Stimulated activated CD8-positive, alpha-beta memory T cell treated with anti-CD3 and anti-CD28 coated beads, Interleukin-4, amount 100 ng/mL, for 4 hours (primary cell): ENCODE measurements at places on chromosomes 1 and 21.
A peak's percentile ranks its signal among the peaks of the same experiment; 100 is the strongest.

DNA sequence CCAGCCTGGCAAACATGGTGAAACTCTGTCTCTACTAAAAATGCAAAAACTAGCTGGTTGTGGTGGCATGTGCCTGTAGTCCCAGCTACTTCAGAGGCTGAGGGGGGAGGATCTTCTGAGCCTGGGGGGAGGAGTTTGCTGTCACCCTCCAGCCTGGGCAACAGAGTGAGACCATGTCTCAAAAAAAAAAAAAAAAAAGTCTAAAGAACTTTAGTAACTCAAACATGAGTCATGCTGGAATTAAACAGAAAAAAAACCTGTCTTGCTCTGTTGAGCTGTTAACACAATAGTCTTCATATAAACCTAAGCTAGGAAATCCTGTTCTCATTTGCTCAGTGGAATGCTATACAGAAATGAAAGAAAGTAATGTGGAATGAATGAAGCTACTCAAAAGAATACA is 16.7 kb upstream of the DISP1 start:
- DNase-seq = no peak

DNA sequence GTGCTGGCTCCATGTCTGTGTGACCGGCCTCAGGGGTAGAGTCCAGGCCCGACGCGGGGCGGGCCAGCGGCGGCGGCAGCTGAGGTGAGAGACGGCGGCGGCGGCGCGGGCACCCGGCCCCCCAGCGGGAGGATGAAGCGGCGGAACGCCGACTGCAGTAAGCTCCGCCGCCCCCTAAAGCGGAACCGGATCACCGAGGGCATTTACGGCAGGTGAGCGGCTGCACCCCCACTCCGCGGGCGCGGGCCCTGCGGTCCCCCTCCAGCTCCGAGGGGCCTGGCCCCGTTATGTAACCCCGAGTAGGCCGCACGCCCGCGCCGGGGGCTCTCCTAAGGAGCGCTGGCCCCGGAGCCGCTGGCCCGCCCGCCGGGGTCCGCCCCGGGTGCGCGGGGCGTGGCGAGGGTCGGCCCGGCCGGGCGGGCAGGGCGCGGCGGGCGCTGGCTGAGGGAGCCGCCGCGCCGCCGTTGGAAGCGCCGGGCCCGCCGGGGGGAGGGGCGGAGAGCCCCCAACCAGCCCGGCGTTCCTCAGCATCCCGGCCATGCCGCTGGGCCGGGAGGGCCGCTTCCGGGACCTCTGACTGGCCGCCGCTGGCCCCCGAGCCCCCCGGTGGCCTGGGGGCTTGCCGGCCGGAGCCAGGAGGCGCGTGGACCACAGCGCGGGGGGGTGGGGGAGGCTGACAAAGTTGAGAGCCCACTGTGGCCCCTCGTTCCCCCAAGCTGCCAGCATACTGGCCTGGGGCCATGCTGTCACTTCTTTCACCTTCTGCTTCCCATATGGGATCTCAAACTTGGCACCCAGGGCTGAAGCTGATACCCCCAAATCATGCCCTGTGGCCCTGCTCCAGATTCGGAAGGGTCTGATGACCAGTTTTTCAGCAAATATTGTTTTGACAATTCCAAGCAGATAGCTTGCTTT is 527 bp downstream of the MACO1 start:
- DNase-seq = no peak

- DNase-seq = no peak
Observed at GRCh38 chr21:31346256-31346821, 2.3 kb upstream of the TIAM1 start.

DNA sequence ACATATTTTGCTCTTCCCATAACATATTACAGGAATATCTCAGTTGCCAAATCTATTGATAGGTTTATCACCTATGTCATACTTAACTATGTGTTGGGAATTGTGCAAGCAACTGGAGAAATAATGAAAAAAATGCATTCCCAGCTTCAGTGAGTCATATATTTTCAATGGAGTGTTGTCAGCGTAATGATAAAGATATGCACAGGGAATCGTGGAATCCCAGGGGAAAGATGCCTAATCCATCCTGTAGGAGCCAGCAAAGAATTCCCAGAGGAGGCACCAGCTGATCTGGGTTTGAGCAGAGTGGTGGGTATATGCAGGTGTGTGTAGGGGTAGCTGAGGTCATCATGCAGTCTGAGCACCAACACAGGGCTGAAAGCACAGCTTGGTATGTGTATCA is 213.3 kb upstream of the DAB1 start:
- DNase-seq = no peak

DNA sequence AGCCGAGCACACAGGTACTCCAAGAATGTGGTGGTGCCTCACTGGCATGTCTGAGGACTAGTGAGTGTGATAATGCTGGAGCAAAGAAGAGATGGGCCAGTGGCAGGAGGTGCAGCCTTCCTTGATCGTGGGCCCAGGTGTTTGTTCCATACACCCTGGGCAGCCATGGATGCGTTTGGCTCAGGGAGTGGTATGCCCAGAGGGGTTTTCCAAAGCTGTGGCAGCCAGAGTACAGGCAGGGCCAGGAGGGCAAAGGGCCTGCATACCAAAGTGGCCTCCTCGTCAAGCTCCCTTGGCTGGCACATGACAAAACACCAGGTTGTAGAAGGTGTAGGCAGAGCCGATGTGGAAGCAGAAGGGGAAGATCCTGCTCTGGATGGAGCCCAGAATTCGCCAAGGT is 19.0 kb downstream of the PARS2 start:
- DNase-seq = no peak

DNA sequence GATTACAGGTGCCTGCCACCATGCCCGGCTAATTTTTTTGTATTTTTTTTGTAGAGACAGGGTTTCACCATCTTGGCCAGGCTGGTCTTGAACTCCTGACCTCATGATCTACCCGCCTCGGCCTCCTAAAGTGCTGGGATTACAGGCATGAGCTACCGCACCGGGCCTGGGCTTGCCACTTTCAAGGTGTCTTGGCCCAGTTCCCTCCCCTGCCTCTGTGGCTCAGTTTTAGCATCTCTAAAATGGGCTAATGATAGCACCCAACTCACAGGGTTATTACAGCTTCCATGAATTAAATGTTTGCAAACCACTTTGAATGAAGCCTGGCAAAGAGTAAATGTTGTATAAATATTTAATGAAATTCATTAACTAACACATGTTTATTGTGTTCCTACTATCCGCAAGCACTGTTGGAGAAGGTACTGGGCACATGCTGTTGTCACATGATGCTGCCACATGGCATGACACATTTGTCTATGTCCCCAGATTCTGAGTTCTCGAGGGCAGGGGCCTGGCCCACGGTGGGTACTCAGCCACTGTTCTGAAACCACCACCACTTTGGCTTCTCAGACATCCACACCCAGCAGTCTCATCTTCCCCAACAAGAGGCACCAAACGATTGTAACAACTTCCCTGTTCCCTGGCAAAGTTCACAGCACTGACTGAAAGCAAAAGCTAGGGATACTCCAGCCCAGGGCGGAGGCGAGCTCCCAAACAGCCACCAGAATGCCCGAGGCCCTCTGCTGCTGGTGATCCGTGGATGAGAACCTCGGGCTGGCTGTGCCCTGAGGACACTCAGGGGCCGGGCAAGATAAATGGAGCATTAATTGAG is 9.7 kb downstream of the IFFO2 start:
- DNase-seq = no peak

GRCh38 chr1:73144311-73144710 is 862.0 kb upstream of the NEGR1 start:
- no peak for DNase-seq

DNA sequence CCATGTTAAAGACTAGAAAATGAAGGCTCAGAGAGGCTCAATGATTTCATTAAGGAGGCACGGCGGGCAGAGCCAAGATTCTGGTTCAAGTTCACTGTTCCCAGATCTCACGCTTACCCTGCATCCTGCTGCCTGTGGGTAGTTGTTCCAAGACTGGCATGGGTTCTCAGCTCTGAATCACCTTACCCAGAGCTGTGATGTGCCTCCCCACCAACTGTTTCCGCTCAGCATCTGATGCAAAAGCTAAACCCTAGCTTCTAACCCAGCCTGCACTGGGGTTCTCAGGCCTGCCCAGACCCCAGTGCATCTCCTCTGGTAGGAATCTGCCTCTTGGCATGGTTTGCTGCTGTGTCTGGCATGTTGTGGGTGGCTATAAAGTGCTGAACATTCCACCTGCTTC is 11.8 kb downstream of the TNR start:
- DNase-seq = no peak

- DNase-seq = no peak
Observed at GRCh38 chr1:35931446-35932157, 697 bp downstream of the AGO3 start.

GRCh38 chr1:156523801-156524480 is 23.4 kb upstream of the MEF2D start:
- DNase-seq = no peak

GRCh38 chr1:7770997-7771822 is at the start of gene VAMP3:
TSS of gene VAMP3 (plus strand) at chr1:7771296. CDS start at chr1:7771384, 88 bp downstream.
- peak; percentile 77 for DNase-seq

DNA sequence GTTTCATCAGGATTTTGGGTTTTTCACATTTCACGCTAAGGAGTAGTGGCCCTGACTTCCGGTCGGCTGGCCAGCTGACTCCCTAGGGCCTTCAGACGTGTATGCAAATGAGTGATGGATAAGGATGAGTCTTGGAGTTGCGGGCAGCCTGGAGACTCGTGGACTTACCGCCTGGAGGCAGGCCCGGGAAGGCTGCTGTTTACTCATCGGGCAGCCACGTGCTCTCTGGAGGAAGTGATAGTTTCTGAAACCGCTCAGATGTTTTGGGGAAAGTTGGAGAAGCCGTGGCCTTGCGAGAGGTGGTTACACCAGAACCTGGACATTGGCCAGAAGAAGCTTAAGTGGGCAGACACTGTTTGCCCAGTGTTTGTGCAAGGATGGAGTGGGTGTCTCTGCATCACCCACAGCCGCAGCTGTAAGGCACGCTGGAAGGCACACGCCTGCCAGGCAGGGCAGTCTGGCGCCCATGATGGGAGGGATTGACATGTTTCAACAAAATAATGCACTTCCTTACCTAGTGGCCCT is 23.1 kb upstream of the TNFRSF1B start:
- no peak for DNase-seq

DNA sequence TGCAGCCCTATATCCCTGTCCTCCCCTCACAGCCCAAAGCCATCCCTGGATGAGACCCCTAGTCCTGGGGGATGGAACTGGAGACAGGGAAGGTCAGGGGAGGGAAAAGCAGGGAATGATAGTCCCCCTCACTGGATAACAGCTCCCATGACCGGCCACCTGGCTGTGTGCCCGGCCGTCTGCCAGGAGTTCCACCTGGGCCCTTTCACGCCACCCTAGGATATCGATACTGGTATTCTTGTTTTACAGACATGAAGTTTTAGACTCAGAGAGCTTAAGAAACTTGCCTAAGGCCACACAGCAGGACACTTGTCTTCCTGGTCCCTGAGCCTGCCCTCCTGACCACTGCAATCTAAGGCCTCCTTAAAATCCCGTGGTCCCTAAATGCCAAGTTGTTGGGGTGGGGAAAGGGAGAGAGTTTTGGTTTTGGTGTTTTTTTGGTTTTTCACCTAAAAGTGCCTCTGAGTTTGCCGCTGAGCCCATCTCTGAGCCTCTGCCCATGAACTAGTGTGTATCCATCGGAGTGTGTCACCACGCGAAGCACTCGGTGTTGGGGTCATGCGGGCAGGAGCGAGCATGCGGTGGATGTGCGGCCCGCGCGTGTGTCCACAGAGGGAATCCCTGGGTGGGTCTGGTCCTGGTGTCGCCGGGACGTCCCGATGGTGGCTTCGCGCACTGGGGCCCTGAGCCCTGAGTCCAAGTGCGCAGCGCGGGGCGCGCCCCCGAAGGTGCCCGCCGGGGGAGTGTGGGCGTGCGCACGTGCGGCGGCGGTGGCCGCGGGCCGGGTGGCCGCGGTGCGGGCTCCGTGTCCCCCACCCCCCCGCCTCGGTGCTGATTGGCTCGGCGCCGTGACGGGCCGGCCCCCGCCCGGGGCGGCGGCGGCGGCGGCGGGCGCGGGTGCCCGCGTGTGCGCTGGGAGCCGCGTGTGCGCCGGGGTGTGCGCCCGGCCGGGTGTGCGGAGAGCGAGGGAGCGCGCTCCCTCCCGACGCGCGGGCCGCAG is at the start of gene EPHA8:
EPHA8 (plus strand) TSS at position 906 of the 1,000 bp plus-strand sequence. CDS start 147 bp downstream, outside the sequence.
- no peak for DNase-seq

GRCh38 chr1:3350506-3351261 is 103.8 kb upstream of the ARHGEF16 start:
- DNase-seq = no peak

DNA sequence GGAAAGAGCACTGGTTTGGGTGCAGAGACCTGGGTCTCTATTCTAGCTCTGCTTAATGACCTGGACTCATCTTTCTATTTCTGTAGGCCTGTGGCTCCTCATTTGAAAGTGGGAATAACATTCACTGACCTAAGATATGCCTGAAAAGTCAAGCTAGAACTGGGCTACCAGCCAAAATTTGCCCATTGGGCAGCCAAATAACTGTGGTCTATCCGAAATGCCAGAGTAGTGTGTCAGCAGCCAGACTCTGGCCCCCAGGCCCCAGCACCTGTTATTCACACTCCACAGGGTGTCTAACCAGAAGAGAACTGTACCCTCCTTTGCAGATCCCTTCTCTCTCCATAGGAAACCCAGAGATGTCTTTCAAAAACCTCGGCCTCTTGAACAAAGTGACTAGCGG is 12.6 kb downstream of the DAB1 start:
- no peak for DNase-seq

DNA sequence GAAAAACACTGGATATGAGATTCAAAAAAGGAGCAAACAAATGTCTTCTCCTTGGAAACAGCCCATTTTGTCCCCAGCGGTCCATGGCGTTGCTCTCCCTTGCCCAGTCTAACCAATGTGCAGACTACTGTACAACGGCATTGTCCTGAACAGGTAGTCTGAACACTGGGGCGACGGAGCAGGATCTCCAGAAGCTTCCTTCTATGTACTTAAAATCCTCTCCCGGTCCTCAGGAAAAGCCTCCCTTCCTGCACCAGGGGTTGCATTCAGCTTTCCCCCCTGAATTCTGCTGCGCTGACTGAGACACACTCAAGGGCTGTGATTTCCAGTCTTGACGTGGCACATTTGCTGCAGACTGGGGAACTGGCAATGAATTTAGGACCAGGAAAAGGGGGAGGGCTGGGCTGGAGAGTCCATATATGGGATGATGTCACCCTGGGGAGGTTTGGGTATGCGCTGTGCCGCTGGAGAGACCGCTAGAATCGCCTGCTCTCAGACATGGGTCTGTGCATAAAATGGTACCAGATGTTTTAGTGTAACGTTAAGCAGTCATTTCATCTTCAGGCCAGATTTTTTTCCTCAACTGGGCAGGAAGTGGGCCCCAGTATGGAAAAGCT is 275.9 kb upstream of the C1orf105 start:
- DNase-seq = no peak

- DNase-seq = no peak
Observed at GRCh38 chr1:158116311-158117167, 64.2 kb upstream of the CD1D start.

DNA sequence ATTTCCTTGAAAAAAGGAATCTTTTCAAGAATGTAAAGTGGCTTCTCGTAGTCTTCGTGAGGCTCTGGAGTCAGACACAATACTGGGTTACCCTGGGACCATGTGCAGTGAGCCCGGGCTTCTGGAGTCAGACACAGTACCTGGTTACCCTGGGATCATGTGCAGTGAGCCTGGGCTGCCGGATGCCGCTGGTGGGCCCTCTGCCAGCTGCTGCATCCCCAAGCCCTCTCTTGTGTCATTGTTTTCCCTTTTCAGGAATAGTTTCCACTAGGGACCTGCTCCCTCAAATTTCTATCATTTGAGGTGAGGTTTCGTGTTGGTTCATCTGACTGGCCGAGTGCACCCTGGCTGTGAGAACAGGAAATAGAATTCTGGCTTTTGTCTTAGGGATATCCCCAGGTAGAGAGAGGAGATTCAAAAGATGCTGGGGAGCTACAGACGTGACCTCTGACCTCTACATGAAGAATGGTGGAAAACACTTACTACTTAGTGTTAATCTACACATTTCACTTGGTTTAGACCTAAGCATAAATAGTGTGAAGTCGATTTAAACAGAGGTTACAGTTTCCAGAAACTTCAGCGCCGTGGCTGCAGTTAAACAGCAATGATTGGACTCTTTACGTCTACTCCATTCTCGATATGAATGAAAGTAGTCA is 10.6 kb downstream of the ADARB1 start:
- no peak for DNase-seq
